Naive thymus-derived CD4-positive, alpha-beta T cell (primary cell): ENCODE measurements at places on chromosomes 11 and 22.

GRCh38 chr11:114168691-114169090 is 109.2 kb downstream of the ZBTB16 start:
- H3K4me3 ChIP-seq = no peak overlapping the region
- no peaks in the 10 kb centered on the region for H3K36me3 ChIP-seq
- no peak for DNase-seq
- peak overlapping the region; percentile 6 for H3K27ac ChIP-seq
- peaks cover 99% of the 10 kb centered on the region for H3K4me1 ChIP-seq
- H3K27me3 ChIP-seq = no peaks in the 10 kb centered on the region

GRCh38 chr22:47187176-47187957 is 424.9 kb downstream of the TBC1D22A start:
- H3K27me3 ChIP-seq = no peaks in the 10 kb centered on the region
- no peaks in the 10 kb centered on the region for H3K36me3 ChIP-seq
- H3K4me3 ChIP-seq = no peak overlapping the region
- H3K4me1 ChIP-seq = no peaks in the 10 kb centered on the region
- DNase-seq = no peak

- peaks cover 3% of the 10 kb centered on the region for H3K36me3 ChIP-seq
- peak within 1 kb of the TSS; percentile 89 for H3K4me3 ChIP-seq
- peaks cover 28% of the 10 kb centered on the region for H3K4me1 ChIP-seq
Measured at GRCh38 chr11:68213135-68213515, at the start of gene KMT5B. KMT5B (minus strand) TSS chr11:68213296; CDS start chr11:68190076, 23,220 bp downstream.

- peaks cover 11% of the 10 kb centered on the region for H3K27me3 ChIP-seq
- DNase-seq = peak; percentile 53
- no peak overlapping the region for H3K4me3 ChIP-seq
- no peaks in the 10 kb centered on the region for H3K36me3 ChIP-seq
- H3K4me1 ChIP-seq = no peaks in the 10 kb centered on the region
Measured at GRCh38 chr22:22463855-22464540, 44.5 kb downstream of the ZNF280B start.

DNA sequence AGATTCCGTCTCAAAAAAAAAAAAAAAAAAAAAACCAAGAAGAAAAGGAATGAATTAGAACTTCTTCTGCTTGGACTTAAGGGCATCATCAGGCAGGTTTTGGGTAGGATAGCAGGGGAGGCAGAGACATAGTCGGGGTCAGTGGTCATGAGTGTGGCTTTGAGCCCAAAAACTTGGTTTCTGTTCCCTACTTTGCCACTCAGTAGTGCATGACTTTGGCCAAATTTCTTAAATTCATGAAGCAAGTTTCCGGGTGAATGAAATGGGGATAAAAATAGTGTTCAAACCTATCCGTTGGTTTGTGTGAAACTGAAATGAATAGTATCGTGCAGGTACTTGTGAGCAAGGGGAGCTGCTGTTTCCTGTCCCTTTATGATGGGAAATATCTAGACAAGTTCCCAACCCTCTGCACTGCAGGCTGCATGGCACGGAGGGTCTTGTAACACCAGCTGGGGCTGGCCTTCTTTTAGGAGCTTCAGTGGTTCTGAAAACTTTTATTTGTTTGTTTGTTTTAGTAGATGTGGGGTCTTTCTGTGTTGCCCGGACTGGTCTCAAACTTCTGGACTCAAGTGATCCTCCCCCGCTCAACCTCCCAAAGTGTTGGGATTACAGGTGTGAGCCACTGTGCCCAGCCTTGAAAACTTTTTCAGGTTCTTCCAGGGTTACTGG is 18.4 kb downstream of the NEAT1 start:
- H3K4me3 ChIP-seq = no peak overlapping the region
- DNase-seq = no peak
- no peaks in the 10 kb centered on the region for H3K27me3 ChIP-seq
- no peaks in the 10 kb centered on the region for H3K4me1 ChIP-seq
- H3K27ac ChIP-seq = peak overlapping the region; percentile 3

- H3K36me3 ChIP-seq = peaks cover 11% of the 10 kb centered on the region
- H3K27me3 ChIP-seq = no peaks in the 10 kb centered on the region
- no peak overlapping the region for H3K4me3 ChIP-seq
Measured at GRCh38 chr11:113373981-113374560, 13.5 kb upstream of the ANKK1 start.

DNA sequence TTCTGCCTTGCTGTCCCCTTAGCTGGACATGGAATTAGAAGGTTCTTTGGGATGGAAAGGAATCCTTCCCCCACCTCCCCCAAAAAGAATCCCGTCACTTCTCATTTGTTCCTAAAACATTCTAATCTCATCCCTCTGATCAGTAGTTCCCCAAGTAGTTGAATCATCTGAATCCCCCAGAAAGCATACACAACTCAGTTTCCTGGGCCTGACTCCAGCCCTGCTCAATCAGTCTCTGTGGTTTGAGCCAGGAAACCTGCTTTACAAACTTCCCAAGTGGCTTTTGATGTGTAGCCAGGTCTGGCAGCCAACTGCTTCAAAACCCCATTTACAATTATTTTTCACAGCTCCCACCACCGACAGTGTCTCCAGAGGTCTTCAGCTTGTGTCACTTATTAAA is 20.2 kb downstream of the C22orf31 start:
- no peaks in the 10 kb centered on the region for H3K36me3 ChIP-seq
- no peaks in the 10 kb centered on the region for H3K4me1 ChIP-seq
- H3K4me3 ChIP-seq = no peak overlapping the region
- no peaks in the 10 kb centered on the region for H3K27me3 ChIP-seq

GRCh38 chr22:28075358-28075981 is 156.4 kb upstream of the PITPNB start:
- no peaks in the 10 kb centered on the region for H3K36me3 ChIP-seq
- H3K4me1 ChIP-seq = no peaks in the 10 kb centered on the region
- no peak for DNase-seq
- no peak overlapping the region for H3K27ac ChIP-seq
- no peak overlapping the region for H3K4me3 ChIP-seq

- no peak overlapping the region for H3K27ac ChIP-seq
- no peaks in the 10 kb centered on the region for H3K4me1 ChIP-seq
- H3K4me3 ChIP-seq = no peak overlapping the region
- no peak for DNase-seq
- no peaks in the 10 kb centered on the region for H3K36me3 ChIP-seq
Measured at GRCh38 chr22:26023104-26023775, 146.0 kb upstream of the SEZ6L start.

DNA sequence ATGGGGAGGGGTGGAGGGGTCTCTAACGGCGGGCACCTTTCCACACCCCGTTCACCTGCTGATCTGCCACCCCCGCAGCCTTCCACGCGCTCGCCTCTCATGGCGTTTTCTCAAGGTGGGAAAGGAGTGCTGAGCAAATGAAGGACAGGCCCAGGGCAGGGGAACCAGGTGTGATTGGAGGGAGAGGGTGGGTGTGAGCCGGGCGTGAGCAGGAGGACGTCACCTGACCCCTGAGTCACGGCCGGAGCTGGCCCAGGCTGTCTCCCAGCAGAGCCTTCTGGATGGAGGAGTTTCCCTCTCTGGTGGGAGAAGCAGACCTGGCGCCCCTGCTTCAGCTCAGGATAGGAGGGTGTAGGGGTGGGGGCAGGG is 14.0 kb upstream of the ARHGAP8 start:
- no peaks in the 10 kb centered on the region for H3K36me3 ChIP-seq
- no peak for DNase-seq
- no peak overlapping the region for H3K4me3 ChIP-seq

GRCh38 chr22:43227239-43227630 is 40.3 kb upstream of the TTLL12 start:
- H3K27me3 ChIP-seq = no peaks in the 10 kb centered on the region
- no peaks in the 10 kb centered on the region for H3K36me3 ChIP-seq
- H3K27ac ChIP-seq = no peak overlapping the region
- no peak for DNase-seq
- no peak overlapping the region for H3K4me3 ChIP-seq
- H3K4me1 ChIP-seq = no peaks in the 10 kb centered on the region

DNA sequence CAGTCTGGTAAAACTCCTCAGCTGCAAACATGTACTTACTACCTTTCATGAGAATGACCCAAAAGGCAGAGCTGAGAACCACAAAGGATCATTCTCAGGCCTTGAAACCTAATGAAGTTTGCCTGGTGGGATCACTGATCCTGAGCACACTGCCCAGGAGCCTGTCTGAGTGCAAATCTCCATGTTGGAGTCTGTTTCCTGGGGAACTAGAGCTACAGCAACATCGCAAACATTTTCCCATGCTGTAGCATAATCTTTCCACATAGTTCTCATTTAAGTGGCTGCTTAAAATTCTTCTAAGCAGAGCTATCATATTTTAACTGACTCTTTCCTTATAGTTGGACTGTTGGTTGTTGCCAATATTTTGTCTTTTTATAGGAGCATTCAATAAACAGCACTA is 58.5 kb downstream of the GUCY1A2 start:
- H3K4me3 ChIP-seq = no peak overlapping the region
- no peak for DNase-seq
- H3K27me3 ChIP-seq = no peaks in the 10 kb centered on the region
- no peaks in the 10 kb centered on the region for H3K4me1 ChIP-seq

GRCh38 chr11:97290464-97291041 is 900.7 kb downstream of the JRKL start:
- no peak overlapping the region for H3K4me3 ChIP-seq
- H3K27me3 ChIP-seq = no peaks in the 10 kb centered on the region
- H3K4me1 ChIP-seq = no peaks in the 10 kb centered on the region
- no peak for DNase-seq

DNA sequence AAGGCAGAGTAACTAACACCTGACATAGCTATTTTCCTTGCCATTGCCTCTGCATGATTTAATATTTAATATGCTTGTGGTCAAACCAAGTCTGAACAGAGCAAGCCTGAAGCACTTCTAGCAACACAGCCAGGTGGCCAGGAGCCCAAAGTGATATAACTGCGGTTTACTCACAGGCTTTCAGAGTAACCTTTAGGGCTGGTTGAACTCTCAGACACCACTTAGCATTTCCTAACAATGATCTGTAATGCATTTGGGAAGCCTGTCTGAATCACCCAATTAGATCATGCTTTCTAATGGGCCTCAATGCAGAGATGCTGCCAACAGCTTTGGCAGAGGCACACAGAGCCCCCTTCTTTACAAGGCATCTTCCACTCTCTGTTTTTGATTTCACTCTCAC is 96.1 kb downstream of the FDX1 start:
- H3K27me3 ChIP-seq = no peaks in the 10 kb centered on the region
- DNase-seq = no peak
- H3K27ac ChIP-seq = no peak overlapping the region

- H3K27ac ChIP-seq = no peak overlapping the region
- H3K4me1 ChIP-seq = peaks cover 8% of the 10 kb centered on the region
- peaks cover 16% of the 10 kb centered on the region for H3K36me3 ChIP-seq
- no peak overlapping the region for H3K4me3 ChIP-seq
- no peaks in the 10 kb centered on the region for H3K27me3 ChIP-seq
Measured at GRCh38 chr11:128784059-128784804, 82.9 kb downstream of the KCNJ1 start.

DNA sequence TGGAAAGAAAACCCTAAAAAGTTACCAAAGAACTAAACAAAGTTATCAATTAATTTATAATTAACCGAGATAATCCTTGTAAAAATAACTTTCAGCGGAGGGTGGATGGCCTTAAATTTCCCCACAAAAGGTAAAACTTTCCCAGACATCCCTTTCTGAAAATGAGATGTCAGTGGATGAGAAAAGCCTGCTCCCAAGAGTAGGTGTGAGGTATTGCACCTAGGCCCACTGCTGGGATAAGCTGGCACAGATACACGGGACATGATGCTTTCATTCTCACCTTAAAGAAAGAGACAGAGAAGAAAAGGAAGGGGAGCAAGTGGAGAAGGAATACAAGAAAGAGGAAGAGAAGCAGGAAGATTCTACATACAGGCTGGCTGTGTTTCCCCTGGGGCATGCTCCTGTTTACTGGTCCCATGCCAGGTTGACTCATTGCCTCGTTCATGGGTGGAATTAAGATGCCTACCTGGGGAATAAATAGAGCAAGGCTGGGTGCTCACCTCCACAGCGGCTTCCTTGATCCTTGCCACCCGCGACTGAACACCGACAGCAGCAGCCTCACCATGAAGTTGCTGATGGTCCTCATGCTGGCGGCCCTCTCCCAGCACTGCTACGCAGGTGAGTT is at the start of gene SCGB2A2:
Gene SCGB2A2, plus strand, starts transcription at position 505 of the 625 bp plus-strand sequence. Its CDS starts 59 bp downstream, at position 564.
- H3K27ac ChIP-seq = no peak within 1 kb of the TSS
- H3K27me3 ChIP-seq = no peaks in the 10 kb centered on the region
- DNase-seq = no peak
- no peak within 1 kb of the TSS for H3K4me3 ChIP-seq
- H3K4me1 ChIP-seq = no peaks in the 10 kb centered on the region
- H3K36me3 ChIP-seq = no peaks in the 10 kb centered on the region

GRCh38 chr11:125345421-125346178 is 150.5 kb downstream of the FEZ1 start:
- peak; percentile 22 for DNase-seq
- no peaks in the 10 kb centered on the region for H3K27me3 ChIP-seq
- no peaks in the 10 kb centered on the region for H3K4me1 ChIP-seq
- no peak overlapping the region for H3K4me3 ChIP-seq

GRCh38 chr11:126919147-126919823 is 81.3 kb downstream of the KIRREL3 start:
- no peak overlapping the region for H3K4me3 ChIP-seq
- H3K36me3 ChIP-seq = no peaks in the 10 kb centered on the region
- H3K4me1 ChIP-seq = no peaks in the 10 kb centered on the region
- H3K27me3 ChIP-seq = no peaks in the 10 kb centered on the region

GRCh38 chr22:19852177-19852781 is 2.4 kb downstream of the GNB1L start:
- no peak for DNase-seq
- peaks cover 42% of the 10 kb centered on the region for H3K36me3 ChIP-seq
- peak overlapping the region; percentile 87 for H3K27ac ChIP-seq
- H3K27me3 ChIP-seq = no peaks in the 10 kb centered on the region
- peaks cover 19% of the 10 kb centered on the region for H3K4me1 ChIP-seq

- H3K4me3 ChIP-seq = no peak overlapping the region
- H3K27ac ChIP-seq = no peak overlapping the region
- DNase-seq = no peak
- no peaks in the 10 kb centered on the region for H3K27me3 ChIP-seq
- H3K36me3 ChIP-seq = no peaks in the 10 kb centered on the region
Measured at GRCh38 chr22:39016592-39016991, 2.5 kb downstream of the APOBEC3C start.

DNA sequence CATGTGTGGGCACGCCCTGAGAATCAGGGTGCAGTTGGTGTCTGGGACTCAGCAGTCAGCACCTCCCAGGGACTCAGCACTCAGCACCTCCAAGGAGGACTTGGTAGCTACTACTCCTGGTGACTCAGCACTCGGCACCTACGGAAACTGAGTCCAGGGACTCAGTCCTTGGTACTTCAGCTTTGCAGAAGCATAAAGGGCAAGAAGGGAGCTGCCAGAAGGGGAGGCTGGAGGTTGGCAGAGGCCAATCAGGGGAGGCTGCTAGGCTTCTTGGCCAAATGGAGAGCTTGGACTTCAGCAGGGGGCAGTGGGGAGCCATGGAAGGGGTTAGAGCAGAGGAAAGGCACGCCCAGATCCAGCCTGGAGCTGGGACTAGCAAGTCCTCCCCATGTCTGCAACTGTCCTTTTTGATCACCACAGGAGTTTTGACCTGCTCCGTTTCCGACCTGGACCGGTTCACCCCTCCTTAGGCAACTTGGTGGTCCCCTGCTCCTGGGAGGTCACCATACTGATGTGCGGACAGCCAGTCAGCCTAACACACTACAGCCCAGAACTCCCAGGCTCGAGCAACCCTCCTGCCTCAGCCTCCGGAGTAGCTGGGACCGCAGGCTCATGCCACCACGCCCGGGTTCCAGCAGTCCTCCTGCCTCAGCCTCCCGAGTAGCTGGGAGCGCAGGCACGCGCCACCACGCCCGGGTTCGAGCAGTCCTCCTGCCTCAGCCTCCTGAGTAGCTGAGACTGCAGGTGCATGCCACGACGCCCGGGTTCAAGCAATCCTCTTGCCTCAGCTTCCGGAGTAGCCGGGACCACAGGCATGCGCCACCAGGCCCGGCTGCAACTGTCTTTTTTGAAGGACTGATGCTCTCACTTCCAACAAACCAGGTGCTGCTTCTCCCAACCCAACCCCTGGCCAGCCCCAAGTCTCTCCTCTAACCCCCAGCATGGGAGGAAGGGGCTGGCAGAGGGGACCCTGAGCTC is 1.5 kb downstream of the ANO9 start:
- H3K4me1 ChIP-seq = peaks cover 25% of the 10 kb centered on the region
- H3K4me3 ChIP-seq = no peak overlapping the region
- no peak overlapping the region for H3K27ac ChIP-seq
- H3K36me3 ChIP-seq = no peaks in the 10 kb centered on the region
- DNase-seq = no peak
